Activated CD4-positive, alpha-beta memory T cell treated with anti-CD3 and anti-CD28 coated beads, Interleukin-2, amount 10 ng/mL, durations not matched to agents 7 days and 5 days (primary cell): ENCODE measurements at places on chromosomes 3 and 15.
A peak's percentile ranks its signal among the peaks of the same experiment; 100 is the strongest.

GRCh38 chr3:192121923-192122322 lies 605.4 kb downstream of the FGF12 start:
- DNase-seq, result no peak

GRCh38 chr15:82698711-82699345 lies 10.8 kb downstream of the AP3B2 start:
- no peak for DNase-seq

DNA sequence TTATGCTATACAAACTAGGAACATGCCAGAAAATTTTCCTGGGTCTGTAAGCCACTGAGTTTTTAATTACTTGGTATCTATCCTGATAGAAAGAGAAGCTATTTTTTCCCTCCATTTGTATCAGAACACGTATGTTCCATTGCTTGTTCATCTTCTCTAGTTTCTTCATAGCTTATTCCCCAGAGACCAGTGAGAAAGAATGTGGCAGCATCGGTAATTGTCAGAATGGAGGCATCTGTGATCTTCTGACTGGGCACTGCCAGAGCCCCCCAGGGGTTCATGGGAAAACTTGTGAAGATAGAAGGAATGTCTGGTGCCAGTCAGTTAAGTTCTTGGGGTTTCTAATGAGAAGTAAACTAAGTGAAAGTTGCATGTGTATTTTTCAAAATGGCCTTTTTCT lies 720.2 kb upstream of the GOLIM4 start:
- DNase-seq, result no peak

GRCh38 chr3:150582620-150583019 lies 20.5 kb upstream of the SELENOT start:
- no peak for DNase-seq

DNA sequence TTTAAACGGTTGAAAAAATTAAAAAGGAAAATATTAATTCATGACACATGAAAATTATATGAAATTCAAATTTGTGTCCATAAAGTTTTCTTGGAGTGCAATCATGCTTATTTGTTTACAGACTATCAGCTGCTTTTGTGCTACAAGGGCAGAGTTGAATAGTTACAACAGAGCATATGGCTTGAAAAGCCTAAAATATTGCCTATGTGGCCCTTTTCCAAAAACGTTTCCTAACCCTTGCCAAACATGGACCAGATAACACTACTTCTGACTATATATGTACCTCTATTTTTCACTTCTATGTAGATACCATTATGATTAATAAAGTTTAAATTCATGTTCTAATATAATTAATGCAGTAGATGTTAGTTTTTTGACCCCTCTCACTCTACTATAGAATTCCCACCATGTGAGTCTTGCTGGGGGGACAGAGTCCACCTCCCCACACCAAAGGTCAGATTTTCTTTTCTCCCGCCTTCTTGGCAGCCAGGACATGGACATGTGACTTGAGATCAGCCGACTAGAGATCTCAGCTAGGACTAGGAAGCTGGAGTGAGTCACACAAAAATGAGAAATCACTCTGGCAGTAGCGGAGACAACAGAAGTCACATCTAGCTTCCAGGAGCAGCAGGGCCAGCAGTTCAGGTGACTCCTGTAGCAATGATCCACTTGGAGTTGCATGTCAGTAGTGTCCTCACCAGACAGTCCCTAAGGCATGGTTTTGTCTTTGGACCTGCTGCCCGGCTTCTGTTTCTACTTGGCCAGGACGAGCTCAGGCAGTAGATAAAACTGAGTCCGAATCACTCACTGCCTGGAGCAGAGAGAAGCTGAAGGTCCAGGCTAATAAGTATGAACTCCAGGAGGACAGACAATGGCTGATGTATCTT lies 22.4 kb downstream of the CIAO2A start:
- DNase-seq, result no peak

DNA sequence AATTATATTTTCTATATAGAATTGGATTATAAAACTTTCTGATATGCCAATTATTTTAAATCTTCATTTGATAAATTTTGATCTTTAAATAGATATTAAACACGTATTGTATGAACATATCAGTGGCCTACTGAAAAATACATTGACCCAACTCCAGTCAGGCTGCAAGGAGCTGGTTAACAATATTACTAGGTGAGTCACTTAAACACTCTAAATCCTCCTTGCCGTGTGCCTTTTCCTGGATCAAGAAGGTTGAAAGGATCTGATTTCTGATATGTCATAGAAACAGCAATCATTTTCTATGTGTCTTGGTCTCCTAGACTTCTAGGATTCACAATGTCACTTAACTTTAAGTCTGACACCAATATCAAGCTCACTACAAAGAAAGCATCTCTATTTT lies 123.2 kb downstream of the TP63 start:
- DNase-seq, result no peak

DNA sequence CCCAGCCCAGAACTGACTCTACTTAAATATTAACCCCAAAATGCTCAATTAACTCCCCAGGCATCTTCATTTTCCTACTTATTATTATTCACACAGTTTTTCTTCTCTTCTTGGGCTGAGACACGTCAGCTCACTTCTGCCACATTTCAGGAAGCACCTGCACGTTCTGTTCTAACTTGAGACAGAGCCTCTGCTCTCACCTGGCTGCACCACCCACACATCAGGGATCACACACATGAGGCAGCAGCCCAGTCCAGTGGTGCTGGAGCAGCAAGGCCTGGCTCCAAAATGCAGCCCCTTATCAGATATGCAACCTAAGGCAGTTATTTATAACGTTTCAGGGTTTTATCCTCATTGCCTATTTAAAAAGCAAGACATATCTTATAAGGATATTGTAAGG lies 127.5 kb downstream of the OSBPL10 start:
- DNase-seq, result no peak

DNA sequence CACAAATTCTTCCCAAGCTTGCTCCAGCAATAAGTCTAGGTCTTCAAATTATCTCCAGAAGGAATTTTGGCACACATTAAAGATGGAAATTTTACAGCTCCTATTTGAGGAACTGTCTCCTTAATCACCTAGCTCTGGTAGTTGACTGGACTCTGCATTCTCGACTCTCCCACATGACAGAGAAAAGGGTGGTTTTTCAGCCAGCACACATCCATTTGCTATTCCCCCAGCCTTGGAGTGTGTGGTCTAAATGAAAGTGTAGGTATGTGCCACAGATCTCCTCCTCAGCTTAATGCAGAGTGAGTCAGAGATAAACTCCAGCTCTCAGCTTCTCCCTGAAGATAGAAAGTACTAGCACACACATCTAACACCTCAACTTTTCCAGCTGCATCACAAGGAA lies 62.2 kb upstream of the ALCAM start:
- DNase-seq, result no peak

- no peak for DNase-seq
Observed at GRCh38 chr15:76898102-76898501, 7.0 kb downstream of the SCAPER start.

DNA sequence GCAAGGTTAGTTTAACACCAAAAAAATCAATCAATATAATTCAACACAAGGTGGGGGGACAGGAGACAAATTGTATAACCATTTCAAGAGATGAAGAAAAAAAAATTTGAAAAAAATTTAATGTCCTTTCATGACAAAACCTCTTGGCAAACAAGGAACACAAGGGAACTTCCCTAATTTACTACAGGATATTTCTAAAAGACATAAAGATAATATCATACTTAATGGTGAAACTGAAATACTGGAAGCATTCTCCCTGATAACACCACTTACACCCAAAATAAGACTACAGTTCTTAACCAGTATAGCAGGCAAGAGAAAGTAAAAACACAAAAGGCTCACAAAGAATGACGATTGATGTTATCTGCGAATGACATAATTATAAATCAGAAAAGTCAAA lies 44.7 kb downstream of the IFT57 start:
- DNase-seq, result no peak

- DNase-seq, result no peak
Observed at GRCh38 chr3:137770066-137770834, 6.1 kb downstream of the SOX14 start.

DNA sequence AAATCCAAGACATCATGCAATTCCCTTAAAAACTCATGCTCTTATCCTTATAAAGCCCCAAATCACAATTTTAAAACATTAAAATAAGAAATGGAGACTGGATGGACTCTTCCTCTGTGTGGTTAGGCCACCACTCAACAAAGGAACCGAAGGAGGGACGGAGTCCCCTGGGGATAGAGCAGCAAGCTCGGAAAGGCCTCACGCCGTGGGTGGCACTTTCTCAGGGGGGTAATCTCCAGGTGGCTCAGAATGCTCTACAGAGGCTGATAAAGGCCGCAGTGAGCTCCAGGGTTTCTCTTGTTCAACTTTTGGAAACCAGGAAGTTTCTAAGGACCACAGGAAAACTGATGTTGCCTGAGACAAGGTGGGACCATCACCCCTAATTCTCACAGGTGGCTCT lies 23.2 kb downstream of the CCR9 start:
- no peak for DNase-seq

DNA sequence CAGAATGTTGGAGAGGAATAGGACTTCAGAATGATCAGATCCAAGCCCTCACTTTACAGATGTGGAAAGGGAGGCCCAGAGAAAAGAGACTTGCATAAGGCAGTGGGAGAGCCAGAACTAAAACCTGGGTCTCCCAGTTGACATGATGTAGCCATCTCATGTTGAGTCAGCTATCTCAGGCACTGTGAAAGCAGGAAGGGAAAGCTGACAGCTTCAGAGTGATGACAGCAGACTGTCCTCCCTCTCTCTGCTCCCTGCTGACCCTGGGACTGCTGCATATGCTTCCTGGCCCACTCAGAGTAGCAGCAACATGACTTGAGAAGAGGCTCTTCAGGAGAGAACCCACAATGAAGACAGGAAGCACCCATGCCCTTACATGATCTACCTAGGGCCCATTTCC lies 14.7 kb downstream of the FHIT start:
- no peak for DNase-seq

GRCh38 chr15:50140098-50140497 lies 21.1 kb upstream of the ATP8B4 start:
- DNase-seq, result no peak

DNA sequence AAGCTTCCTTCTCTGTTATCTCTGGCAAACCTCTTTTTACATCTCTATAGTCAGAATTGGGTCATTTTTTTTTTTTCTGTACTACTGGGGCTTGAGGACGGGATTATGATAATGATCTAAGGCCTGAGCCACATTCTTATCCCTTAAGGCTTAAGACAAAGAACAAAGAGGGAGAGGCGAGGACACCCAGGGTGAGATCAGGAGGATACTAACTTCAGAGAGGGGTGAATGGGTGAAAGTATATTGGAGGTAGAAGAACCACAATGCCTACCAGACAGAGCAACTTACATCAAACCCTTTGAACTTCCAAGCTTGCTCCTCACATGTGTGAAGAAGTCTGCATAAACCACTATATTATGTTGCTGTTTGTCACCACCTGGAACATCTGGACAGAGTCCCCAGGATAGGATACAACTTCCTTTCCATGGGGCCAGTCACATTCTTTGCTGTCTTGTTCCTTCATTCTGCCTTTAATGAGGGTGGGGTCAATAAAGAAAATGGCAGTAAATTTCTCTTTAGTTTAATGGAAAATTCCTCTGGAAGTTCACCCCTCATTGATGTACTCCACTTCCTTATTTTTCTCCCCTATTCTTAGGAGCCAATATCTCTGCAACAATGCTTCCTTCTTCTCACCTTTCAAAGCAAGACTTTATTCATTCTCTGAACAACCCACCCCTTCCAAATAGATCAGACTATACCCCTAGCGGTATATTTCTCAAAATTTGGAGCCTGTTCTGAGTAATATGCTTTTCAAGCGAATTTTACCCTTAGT lies 9.1 kb upstream of the PDCD6IP start:
- no peak for DNase-seq

- DNase-seq, result no peak
Observed at GRCh38 chr3:163939926-163940325, 1138.4 kb downstream of the SI start.

- no peak for DNase-seq
Observed at GRCh38 chr15:33425142-33425541, 114.4 kb downstream of the RYR3 start.

DNA sequence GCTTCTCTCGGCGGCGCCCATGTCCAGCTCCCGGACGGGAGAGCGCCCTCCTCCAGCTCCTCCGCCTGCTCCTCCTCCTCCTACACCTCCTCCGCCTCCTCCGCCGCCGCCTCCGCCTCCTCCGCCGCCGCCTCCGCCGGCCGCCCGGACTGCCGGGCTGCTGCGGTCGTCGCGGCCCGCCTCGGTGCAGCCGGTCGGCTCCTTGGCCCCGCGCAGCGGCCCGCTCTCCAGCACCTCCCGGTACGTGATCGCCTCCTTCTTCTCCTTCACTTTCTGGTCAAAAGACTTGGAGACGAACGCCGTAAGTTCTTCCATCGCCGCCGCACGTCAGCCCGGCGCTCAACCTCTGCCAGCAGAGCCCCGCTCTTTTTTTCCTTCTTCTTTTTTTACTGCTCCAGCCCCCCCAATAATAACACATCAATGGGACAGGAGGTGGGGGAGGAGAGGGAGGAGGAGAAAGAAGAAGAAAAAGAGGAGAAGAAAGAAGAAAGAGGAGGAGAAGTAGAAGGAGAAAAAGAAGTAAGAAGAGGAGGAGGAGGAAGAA lies 438 bp downstream of the SHOX2 start:
- DNase-seq, result no peak

GRCh38 chr15:51681303-51681963 lies at the start of gene SCG3:
Gene SCG3 (plus strand): TSS chr15:51681503. CDS start chr15:51681756, 253 bp downstream.
- peak; percentile 68 for DNase-seq

DNA sequence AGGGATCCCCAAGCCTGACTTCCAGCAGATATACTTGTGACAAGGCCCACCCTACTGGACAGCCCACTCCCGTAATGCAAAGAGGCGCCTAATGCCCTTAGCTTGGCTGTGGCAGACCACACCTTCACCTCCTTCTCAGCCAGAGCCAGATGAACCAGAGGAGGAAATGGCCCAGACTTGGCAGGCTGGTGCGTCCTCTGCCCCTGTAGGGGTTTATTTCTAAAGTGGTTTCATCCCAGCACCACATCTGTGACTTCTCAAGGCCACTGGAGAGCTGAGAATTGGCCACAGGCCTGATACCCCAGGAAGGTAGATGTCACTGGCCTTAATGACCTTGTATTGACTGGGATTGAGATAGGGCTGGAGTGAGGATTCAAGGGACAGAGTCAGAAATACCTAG lies 29.5 kb downstream of the BOC start:
- DNase-seq, result no peak

DNA sequence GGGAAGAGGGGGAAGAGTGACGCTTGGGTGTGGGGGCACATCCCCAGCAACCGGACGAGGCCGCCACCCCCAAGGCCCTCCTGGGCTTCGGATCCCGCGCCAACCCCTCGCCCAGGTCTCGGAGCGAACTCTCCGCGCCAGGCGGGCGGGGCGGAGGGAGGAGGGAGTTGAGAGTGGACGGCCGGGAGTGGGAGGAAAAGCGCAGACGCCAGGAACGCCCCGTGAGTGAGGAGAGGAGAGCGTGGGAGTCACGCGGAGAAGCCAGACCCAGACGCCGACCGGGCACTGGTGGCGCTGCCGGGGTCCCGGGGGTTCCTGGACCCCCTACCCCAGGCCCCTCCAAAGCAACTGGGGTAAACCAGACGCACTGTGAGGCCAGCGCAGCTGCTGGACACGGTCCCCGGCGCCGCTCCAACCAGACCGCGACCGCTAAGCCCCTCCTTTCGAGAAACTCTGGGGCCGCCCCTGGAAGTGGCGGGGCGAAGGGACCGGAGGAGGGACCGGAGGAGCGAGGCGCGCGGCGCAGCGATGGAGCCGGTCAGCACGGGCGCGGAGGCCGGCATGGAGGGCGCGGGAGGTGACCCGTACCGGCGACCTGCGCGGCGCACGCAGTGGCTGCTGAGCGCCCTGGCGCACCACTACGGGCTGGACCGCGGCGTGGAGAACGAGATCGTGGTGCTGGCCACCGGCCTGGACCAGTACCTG lies at the start of gene EFCC1:
EFCC1 (plus strand) TSS at position 204 of the 705 bp plus-strand sequence; CDS start at position 529, 325 bp downstream.
- no peak for DNase-seq
